Naive thymus-derived CD8-positive, alpha-beta T cell (primary cell): ENCODE measurements at places on chromosomes 4 and X. TPM values are rescaled to one million over a fixed set of nuclear protein-coding genes. Genes with fewer than 3 reads are reported as not detected.

DNA sequence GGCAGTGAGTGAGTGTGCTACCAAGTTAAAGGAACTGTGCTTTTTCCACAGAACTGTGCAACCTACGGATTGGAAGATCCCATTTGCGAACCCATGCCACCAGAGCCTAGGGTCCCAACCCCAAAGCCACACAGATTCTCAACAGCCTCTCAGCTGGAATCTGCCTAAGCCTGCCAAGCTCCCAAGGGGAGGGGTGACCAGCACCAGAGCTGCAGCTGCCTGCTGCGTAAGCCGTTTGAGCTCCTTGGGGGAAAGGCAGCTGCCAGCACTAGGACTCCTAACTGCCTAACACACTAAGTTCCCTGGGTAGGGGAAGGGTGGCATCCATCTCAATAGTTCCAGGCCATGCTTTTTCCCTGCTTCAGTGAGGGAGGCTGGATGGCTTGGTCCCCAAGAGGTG lies 738.1 kb upstream of the PRKX start:
- DNase-seq, result no peak

- DNase-seq, result no peak
Observed at GRCh38 chr4:183287309-183287659, 32.8 kb downstream of the CLDN22 start.

DNA sequence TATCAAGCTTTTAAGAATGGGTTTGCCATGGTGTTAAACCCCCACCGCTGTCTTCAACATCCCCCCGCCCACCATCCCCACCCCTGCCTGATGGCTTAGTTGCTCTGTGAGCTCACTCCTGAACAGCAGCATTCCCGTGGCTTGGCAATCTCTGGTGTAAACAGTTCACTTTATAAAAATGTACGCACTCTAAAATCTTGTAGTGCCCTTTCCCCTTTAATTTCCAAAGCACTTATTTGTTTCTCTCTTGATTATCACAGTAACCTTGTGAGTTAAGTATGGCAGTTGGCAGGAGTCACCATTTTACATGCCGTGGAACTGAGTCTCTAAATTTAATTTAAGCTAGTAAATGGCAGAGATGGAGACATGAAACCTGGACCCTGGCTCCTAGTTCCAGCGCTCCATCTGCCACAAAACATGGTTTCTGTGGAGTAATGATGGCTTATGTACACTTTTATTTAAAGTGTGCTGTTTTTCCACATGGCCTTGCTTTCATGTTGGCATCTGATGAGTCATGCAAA lies 123.1 kb downstream of the AFF1 start:
- DNase-seq, result no peak

GRCh38 chr4:128663325-128663724 lies 146.2 kb upstream of the JADE1 start:
- DNase-seq, result no peak

- no peak for DNase-seq
Observed at GRCh38 chrX:34881671-34882070, 60.9 kb upstream of the FAM47B start.

- DNase-seq, result no peak
Observed at GRCh38 chrX:120732879-120733278, 103.0 kb upstream of the C1GALT1C1 start.

GRCh38 chrX:120761810-120762209 lies 113.9 kb downstream of the CT47B1 start:
- no peak for DNase-seq

DNA sequence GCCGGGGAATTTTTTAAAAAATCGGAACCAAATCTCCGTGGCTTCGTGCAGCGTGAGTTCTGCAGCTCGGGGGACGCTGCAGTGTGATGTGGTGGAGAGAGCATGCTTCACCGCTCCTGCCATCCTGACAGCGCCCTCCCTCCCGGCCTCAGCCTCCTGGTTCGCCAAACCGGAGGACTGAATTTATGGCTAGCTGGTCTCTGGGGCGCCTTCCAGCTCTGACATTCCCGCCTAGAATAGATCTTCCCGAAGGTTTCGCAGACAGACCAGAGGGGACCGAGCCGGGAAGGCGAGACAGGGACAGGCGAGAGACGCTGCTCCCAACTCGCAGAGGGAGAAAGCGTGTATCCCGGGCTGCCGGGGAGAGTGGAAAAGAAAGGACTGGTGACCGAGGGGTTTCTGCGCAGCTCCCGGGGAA lies 25.9 kb downstream of the HOPX start:
- peak; percentile 8 for DNase-seq

GRCh38 chrX:9955506-9955905 lies 11.7 kb upstream of the CLDN34 start:
- DNase-seq, result no peak

DNA sequence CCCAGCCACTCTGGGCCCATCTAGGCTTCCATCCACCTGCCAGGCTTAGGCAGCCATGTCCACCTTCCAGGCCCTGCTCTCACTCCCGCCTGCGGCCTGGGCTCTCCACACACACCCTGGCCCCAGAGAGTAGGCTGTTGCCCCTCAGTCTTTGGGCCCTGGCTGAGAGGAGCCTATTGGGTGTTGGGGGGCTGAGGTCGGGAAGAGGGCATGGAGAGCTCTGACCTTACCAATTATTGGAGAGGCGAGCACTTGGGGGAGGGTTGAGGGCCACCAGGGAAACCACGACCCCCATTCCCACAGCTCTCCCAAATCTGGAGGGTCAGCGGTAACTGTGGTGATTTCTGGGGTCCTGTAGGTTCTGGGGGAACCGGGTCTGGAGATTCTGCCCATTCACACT lies 38.2 kb downstream of the HTRA3 start:
- no peak for DNase-seq

GRCh38 chrX:55695227-55696018 lies 22.1 kb upstream of the RRAGB start:
- DNase-seq, result no peak

- DNase-seq, result no peak
Observed at GRCh38 chr4:138868562-138868961, 147.0 kb upstream of the NOCT start.

GRCh38 chrX:68846536-68846935 lies 17.7 kb downstream of the EFNB1 start:
- no peak for DNase-seq

DNA sequence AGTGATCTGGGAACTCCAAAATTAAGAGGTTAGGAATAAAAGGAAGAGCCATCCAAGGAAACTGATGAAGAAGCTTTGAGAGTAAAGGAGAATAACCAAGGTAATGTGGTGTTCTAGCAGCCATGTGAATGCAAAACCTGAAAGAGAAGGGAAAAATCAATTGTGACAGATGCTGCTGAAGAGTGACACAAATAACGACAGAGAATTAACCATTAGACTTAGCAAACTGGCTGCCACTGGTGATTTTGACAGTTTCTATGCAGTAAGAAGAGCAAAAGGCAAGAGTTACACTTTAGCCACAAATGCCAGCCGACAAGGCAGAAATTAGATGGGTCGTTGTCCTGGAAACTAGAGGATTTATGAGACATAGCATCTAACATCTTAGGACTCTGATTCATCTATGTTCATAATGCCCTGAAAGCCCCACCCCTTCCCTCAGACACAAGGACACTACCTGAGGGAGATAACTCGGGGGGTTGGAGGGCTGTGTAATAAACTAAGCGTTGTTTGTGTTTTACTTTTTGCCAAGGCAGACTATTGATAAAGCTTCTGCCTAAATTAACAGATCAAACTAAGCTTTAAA lies 13.0 kb upstream of the TMEM144 start:
- DNase-seq, result no peak

GRCh38 chr4:1409079-1409478 lies 2.8 kb upstream of the NKX1-1 start:
- DNase-seq, result no peak

DNA sequence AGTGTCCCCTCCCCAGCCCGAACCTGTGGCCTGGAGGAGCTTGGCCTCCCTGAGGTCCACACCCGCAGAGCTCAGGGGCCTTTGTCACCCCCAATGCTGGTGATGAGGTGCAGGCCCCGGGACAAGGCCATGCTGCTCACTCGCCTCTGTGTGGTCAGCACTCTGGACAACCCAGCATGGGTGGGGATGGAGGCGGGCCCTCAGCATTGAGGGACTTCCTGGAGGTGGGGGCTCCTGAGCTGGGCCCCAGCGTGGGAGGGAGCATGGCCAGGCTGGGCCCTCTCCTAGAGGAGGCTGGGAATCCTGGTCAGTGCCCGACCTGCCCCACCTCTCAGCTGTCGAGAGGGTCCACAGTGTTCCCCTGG lies 30.6 kb downstream of the TACC3 start:
- no peak for DNase-seq

GRCh38 chrX:134484039-134484438 lies 24.1 kb downstream of the HPRT1 start:
- DNase-seq, result no peak

The CTAG1B gene
- total RNA-seq, result not detected

The RASSF6 gene
- total RNA-seq, result not detected

The CD38 gene
- total RNA-seq, result 1.4 TPM

The CYTL1 gene
- not detected for total RNA-seq

The CFAP99 gene
- not detected for total RNA-seq

The TRIM60 gene
- total RNA-seq, result not detected

The NAA11 gene
- total RNA-seq, result not detected
